ENCODE measurements at places on chromosomes 13 and 19.

DNA sequence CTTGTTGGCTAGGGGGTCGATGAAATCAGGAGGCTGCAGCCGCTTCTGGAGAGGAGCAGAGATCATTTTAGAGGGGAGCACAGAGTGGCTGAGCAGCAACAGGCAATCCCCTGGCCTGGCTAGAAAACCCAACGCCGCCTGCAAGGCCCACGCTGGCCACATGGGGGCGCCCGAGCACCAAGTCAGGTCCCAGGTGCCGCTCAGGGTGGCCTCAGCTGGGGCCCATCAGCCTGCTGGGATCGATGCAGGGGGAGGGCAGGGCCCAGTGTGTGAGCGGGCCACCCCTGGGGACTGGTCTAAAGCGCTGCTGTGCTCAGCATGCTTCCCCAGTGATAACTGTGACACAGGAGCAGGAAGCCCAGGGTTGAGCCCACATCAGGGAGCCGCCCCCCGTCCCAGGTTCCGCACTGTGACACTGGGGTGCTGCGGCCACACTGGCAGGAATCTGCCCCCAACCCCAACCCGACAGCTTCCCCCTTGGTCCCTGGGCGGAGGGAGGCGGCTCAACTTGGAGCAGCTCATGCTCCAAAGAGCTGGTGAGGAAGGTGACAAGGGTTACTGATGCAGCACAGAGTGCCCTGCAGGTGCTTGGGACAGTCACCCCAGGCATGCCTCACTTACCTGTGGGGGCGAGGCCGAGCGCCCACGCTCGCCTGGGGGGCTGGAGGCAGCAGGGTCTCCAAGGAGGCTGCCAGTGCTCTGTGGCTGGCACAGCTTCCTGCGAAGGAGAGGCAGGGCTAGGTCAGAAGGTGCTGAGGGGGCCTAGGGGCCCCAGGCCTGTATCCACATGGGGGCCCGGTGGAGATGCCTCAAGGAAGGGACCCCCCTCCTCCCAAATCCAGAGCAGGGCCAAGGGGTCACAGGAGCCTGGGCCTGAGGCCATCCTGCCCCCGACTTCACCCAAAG, 13.3 kb upstream of the ISYNA1 start:
- DNase-seq: peak; percentile 87

DNA sequence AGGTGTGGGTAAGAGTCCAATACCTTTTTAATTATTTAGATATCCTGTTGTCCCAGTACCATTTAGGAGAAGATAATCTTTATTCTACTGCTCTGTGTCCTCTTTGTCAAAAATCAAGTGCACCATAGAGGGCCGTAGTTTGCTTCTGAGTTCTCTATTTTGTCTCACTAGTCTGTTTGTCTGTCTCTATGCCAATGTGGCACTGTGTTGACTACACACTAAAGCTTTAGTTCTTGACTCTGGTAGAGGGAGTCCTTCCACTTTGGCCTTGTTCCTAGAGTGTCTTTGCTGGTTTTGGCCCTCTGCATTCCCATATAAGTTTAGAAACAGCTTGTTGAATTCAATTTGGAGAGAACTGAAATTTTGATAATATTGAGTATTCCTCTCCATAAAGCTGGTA, 75.9 kb downstream of the SCGB2B2 start:
- no peak for DNase-seq

DNA sequence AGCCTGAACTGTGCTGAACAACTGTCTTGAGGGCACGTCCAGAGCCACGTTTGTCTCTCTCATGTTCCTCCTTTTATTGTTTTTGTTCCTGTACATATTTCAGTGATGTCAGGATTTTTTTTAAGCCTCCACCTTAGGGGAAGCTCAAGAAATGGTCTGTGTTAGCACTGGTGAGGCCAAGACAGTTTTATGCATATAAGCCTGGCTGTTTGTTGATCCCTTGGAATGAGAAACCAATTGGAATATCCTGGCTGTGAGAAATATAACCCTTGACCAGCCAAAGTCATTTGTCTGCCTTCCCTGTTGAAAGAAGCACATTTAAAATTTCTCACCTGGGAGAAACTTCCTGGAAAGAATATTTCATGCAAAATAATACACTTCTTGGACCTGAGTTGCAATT, 115.8 kb downstream of the DNAJC15 start:
- DNase-seq: no peak

DNA sequence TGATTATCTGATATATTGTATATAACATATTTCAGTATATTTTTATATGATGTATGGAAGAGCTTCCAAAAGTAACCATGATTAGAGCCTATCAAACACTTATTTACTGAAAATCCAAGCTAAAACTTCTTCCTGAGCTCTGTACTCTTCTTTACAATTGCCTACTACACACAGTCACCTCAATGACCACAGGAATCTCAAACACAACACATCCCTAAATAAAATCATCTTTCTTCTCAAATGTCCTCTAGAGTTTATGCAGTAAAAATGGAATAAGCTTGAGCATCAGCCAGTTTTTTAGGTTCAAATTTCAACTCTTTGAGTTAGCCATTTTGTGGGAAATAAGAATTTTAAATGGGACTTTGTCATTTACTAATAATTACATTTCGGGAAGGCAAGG, 102.6 kb upstream of the FNDC3A start:
- no peak for DNase-seq

- DNase-seq: no peak
Measured at GRCh38 chr19:12784871-12785430, 6.3 kb upstream of the JUNB start.

DNA sequence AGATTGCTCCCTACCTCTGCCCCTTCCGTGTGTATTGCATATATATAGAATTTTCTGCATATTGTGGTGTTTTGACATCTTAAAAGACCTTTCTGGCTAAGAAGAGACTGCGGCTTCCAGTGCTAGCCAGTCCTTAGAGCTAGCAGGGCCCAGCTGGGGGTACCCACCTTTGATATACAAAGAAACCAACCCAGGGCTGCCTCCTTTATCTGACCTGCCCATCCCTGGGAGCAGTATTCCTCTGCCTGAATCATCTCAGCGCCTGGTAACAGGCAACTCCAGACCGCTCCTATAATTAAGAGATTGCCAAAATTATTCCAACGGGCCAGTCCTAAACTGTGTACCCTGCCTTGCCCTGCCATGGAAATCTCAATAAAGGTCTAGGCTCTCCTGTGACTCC, 186.3 kb upstream of the RNF113B start:
- no peak for DNase-seq

DNA sequence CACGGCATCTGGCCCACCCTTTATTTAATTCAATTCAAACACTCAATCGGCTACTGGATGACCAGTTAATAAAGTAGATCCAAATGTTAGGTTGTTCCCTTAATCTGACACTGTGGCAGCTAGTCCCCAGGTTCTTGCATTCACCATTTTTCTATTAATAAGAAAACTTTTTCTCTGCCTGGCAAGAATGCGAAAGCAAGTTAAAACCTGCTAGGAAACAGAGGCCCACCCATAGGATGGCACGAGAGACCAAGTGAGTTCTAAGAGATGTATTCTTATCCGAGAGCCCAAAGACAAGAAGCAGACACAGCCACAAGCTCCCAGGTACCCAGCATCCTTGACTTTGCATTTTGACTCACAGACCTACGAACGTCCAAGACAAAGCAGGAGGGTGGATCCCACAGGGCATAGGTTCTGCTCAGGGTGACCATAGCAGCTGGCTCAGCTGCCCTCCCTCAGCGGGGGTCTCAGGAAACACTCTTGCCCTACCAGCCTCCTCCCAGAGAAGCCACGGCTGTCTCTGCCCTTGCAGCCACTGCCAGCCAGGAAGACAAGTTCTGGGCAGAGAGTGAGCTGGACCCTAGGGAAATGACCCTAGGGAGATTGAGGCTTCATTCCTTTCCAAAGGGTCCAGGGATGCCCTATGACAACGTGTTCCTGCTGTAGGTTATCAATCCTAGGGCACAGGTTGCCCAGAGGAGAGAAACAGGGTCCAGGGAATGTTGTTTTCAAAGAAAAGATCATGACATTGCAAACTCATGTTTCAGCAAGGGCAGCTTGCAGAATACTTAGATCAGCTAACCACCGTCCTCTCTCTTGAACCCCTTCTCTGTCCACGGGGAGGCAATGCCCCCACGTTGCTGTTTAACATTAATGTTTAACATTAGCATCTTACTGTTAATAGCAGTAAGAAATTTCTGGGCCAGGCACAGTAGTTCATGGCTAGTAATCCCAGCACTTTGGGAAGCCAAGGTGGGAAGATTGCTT, 147.2 kb upstream of the ZNF507 start:
- DNase-seq: no peak

DNA sequence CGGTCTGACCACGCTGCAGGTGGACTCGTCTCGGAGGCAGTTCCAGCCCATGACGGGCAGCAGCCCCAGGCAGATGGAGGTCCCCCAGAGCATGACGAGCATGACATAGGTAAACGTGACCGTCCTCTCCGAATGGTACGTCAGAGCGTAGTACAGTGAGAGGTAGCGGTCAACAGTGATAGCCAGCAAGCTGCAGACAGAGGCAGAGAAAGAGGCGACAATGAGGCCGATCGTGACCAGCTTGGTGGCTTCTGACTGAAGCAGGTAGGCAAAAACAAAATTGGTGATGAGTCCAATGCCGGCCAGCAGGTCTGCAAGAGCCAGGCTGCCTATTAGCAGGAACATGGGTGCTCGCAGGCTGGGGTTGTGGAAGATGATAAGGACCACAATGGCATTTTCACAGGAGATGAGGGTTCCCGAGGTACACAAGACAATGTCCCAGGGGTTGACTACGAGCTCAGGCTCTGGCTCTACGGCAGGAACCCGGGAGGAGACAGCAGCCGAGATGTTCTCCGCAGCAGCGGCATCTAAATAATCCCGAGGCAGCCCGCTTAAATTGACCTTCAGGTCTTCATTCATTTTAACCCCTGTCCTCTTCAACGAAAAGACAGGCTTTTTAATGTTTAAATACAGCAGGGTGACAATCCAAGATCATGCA, 1.2 kb downstream of the GPR12 start:
- DNase-seq: no peak

DNA sequence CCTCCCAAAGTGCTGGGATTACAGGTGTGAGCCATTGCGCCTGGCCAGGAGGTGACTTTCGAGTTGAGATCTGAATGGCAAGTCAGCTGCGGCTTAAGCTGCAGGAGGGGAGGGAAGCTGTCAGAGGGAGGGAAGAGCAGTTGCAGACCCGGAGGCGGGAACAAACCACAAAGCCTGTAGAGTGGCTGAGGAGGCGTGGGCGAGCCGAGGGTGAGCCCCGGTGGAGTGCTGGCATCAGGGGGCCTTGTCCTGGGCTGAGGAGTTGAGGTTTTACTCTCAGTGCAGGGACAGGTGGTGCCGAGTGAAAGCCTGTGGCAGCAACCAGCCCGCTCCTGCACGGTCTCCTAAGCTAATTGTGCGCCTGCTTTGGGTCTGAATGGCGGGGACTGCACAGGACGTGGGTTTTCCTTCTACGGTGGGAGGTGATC, 24.2 kb downstream of the PPP1R37 start:
- DNase-seq: no peak

- no peak for DNase-seq
Measured at GRCh38 chr13:90717451-90717936, 630.0 kb upstream of the MIR17HG start.

- no peak for DNase-seq
Measured at GRCh38 chr13:84290386-84290785, 408.1 kb upstream of the SLITRK1 start.

DNA sequence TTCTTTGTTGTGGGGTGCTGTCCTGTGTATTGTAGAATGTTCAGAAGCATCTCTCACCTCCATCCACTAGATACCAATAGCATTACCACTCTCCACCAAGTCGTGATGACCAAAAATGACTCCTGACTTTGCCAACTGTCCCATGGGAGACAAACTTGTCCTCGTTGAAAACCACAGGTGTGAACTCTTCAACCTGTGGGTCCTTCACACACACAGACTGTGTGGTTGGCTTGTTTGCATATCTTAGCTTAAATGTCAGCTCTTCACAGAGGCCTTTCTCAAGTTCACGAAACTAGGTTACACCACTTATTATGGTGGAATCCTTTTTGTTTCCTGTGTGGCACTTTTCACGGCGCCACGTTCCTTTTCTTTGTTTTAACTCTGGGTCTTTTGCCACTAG, 6.8 kb downstream of the GPC5 start:
- DNase-seq: no peak

DNA sequence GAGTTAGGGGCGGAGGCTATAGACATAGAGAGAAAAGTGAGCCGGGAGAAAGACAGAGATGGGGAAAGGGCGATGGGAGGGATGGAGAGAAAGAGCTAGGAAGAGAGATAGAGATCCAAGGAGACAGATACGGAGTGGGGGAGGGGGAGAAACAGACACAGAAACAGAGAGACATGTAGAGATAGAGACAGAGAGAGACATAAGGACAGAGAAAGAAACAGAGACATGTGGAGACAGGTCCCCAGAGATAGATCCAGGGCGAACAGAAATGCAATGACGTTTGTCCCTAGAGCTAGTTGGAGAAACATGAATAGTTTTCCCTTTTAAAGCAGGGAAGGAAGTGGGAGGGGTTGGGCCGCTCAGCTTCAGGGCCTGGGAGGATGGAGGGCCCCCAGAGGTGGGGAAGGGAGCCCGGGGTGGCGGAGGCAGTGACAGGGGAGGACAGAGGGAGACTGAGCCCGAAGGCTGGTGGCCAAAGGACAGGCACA, 4.6 kb downstream of the PPP1R14A start:
- DNase-seq: no peak

GRCh38 chr13:30762643-30763042, 27.3 kb downstream of the ALOX5AP start:
- no peak for DNase-seq

DNA sequence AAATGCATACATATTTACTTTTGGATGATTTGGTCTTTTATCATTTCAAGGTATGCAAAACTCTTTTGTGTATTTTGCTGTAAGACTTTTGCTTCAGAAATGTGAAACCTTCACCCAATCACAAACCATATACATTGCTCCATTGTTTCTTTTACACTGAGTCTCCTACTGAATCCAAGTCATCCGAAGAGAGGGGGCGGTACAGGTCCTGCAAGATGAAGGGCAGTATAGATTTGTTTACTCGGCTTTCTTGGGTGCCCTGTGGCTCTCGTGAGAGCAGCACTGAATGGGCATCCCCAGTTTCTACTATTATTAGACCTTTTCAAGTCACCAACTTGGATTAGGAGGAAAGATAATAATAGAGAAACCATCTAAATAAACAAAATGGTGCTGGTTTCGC, 280.6 kb downstream of the DCLK1 start:
- no peak for DNase-seq

GRCh38 chr13:72728290-72728605, 525 bp downstream of the BORA start:
- DNase-seq: no peak

GRCh38 chr19:8097681-8098567, 45.4 kb downstream of the CCL25 start:
- no peak for DNase-seq

DNA sequence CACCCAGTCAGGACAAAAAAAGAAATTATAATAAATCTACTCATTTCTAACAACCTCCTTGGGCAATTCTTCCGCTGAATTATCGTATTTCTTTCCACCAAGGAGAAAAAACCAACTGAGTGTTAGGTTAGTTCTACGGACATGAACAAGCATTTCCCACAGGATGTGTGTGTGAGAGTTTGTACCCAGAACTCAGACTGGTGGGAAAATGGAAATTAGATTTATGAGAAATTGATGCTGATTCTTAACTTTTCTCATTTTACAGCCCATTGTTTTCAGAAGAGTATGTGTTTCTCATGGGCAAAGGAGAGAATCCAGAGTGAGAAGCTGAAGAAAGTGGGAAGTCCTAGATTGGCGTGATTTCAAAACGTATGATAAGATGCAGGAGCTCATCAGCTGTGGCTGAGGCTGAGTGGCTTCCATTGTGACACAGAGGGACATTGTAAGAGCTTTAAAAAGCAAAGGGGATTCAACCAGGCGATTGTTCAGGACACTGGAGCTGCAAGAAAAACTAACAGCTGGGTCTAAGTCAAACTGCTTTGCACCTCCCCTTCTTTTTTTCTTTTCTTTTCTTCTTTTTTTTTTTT, 184.7 kb upstream of the ARGLU1 start:
- DNase-seq: no peak
